ENCODE measurements at places on chromosomes 4 and X.
A peak's percentile ranks its signal among the peaks of the same experiment; 100 is the strongest.

- no peak for DNase-seq
These were observed 42.3 kb upstream of the FAM156A start for GRCh38 chrX:53000447-53001135.

DNA sequence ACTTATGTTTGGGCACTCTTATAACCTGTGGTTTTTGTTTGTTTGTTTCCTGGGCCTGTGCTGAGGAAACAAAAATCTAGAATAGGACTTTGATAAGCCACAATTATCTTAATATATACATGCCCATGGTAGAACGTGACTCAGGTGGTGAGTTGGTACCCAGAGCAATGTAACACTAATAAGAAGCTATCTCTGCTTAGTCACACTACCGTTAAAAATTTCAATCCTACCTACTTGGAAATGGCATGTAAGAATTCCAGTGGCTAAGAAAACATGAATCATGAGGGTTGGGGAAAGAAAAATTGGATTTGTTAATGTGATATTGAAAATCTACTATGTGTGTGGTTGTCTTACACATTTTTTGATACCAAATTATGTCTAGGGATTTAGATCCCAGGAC is 30.5 kb upstream of the ADGRG2 start:
- DNase-seq: no peak

DNA sequence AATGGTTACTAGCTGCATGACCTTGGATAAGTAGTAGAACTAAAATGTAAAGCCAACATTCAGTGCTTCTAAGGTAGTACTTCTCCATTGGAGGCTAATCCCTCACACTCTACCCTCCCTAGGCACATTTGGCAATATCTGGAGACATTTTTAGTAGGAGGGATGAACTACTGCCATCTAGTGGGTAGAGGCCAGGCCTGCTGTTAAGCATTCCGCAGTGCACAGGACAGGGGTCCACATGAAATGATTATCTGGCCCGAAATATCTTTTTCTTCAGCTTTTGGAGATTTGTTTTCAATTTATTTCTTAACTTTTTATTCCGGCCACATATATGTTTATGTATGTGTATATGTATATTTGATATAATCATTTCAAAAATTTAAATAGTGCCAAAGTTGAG is 36.0 kb upstream of the SPANXC start:
- no peak for DNase-seq

- DNase-seq: no peak
These were observed 4.7 kb downstream of the MAEA start for GRCh38 chr4:1294424-1294823.

- DNase-seq: no peak
These were observed 263.8 kb upstream of the NDST3 start for GRCh38 chr4:117770269-117771102.

GRCh38 chrX:134975516-134975915 is 15.3 kb upstream of the SMIM10 start:
- DNase-seq: no peak

GRCh38 chrX:41335958-41336331 is 2.0 kb downstream of the DDX3X start:
- no peak for DNase-seq

- no peak for DNase-seq
These were observed 131.6 kb upstream of the MED14 start for GRCh38 chrX:40866893-40867292.

DNA sequence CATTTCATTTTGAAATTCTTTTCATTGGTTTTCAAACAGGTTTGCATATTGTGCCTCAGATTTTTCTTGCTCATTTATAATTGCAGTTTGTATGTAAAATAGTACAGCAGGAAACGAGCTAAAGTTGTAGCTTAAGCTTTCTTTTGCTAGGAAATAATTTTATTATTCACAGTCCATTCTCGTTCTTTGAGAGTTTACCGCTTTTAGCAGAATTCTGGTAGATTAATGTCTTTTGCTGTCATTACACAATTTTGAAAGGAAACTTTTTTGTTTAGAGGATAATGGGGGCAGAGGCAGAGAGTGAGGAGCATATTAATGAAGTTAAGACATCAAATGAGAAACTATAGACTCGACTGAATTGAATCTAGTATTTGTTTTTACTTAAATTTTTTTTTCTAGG is 10.5 kb downstream of the LSM6 start:
- DNase-seq: no peak

DNA sequence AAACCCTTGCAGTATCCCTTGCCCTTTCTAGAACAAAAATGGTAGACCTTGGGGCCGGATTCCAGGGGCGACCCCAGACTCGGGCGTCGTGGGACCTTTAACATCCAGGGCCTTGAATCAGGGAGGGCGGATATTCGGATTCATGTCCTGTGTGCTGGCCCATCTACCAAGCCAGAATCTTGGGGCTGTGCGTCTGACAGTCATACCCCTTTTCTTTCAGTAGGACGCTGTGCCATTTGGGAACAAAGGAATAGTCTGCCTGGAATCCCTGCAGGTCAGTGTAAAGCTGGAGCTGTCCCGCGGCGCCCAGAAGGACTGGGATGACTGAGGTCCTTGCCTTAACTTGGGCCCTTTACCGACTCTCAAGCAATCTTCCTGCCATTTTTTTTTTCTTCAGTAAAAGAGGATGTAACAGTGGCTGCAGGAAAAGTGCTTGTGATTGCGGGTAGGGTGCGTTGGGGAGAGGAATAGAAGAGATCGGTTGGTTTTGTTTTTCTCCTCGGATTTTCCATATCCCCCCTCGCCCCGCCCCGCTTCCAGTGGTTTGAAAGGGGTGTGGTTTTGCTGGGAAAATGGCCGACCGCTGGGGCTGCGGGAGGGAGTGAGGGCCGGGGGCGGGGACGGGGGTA is 518 bp downstream of the ARMCX1 start:
- no peak for DNase-seq

GRCh38 chr4:64713256-64713840 is 304.1 kb upstream of the TECRL start:
- no peak for DNase-seq

- DNase-seq: no peak
These were observed 203.8 kb downstream of the ADGRA3 start for GRCh38 chr4:22312113-22312512.

DNA sequence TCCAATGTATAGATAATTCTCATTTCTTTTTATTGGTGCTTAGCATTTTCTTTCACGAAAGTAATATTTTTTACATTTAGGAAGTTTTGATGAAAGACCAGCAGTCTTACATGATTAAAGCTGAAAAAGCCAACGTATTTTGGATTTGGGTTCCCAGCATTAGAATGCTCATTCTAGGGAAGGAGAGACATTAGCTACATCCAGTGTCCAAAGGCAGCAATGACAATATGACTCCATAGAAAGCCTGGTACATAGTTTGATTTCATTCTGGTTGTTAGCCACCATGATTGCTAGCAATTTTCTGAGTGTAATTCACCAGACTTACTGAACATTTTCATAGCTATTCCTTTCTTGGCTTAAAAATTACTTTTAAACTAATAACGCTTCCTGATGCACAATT is 1397.5 kb downstream of the PCDH7 start:
- no peak for DNase-seq

- DNase-seq: no peak
These were observed 84.2 kb downstream of the DKK2 start for GRCh38 chr4:106951891-106952290.

- DNase-seq: no peak
These were observed 137.3 kb upstream of the RXFP1 start for GRCh38 chr4:158384414-158384813.

GRCh38 chrX:44816367-44816766 is 27.5 kb upstream of the DUSP21 start:
- no peak for DNase-seq

GRCh38 chrX:129637217-129638109 is 17.3 kb downstream of the APLN start:
- DNase-seq: peak; percentile 12

DNA sequence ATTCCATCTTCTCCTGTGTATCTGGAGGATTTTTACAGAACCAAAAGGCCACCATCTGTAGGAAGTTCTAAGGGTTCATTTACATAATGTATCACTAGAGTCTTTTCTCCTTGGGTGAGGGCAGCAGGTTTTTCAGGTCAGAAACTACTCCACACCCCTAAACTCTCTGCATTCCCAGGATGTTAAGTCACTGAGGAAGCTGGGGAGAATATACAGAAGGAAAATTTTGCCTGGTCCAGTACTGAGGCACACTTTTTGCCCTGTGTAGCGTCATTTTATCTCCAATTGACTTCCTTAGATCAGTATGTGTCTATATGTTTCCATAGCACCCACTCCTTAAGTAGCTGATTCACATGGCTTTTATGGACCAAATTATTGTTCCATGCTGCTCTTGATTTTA is 17.0 kb downstream of the XKRX start:
- DNase-seq: no peak

- no peak for DNase-seq
These were observed 13.6 kb upstream of the APBB2 start for GRCh38 chr4:41227902-41228301.

DNA sequence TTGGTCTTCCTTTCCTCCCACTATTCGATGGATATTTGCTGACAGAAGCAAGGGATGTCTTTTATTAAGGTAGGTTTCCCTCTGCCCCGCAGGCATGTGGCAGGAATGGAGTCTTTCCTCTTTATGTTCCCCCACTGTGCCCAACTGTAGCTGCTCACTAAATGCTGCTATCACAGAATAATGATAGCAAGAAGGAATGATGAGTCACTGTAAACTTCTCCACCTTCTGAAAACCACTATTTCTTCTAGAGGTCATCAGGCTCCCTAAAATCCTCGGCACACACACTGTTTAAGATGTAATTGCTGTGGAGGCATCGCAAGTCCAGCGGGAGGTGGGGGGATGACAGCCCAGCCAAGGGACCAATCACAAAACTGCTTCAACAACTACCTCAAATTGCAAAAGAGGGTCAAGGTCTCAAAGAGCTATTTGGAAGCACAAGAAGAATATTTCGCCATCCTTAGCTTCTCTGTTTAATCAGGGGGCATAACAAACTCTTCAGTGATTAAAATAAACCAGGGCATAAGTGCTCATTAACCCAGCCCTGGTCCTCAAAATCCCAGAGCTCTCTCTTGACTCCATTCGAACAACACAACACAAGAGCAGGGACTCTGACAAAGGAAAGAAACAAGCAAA is 13.9 kb downstream of the QDPR start:
- no peak for DNase-seq

- DNase-seq: no peak
These were observed 58.8 kb upstream of the TRPC3 start for GRCh38 chr4:122010610-122011009.

DNA sequence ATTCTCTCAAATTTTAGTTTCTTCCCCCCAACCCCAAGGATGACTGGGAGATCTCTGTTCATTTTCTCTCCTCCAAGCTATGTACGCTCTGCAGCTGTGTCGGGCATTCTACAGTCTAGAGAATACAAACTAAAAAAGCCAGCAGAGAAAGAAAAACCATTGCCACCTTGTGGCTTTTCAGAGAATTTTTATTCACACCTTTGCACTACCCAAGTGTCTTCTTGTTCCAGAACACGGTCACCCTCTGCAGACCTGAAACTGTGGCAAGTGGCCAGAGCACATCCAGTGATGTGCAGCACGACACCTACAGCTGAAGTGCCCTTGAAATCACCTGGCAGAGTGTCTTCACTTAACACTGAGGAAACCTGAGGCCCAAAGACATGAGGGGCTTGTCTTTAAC is 68.6 kb downstream of the CHST7 start:
- DNase-seq: no peak

DNA sequence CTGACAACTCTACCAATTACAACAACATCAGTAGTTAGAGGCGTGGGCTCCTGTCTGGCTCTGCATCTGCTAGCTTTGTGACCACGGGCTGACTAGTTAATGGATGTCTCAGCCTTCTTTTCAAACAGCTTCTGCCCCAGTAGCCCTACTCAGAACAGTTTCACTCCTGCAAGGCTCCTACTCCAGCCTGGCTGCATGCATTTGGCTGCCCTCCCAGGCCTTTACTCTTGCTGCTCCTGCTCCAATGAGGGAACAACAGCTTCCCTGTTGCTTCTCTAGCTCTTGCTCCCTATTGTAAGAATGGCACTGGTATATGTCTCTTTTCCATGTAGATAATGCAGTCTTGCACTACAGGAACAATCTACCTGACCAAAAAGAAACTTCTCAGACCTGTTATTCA is 93.3 kb downstream of the TTC29 start:
- no peak for DNase-seq

GRCh38 chrX:77793946-77794345 is 7.9 kb upstream of the ATRX start:
- no peak for DNase-seq

GRCh38 chrX:40845331-40845911 is 110.1 kb upstream of the MED14 start:
- no peak for DNase-seq
